ENCODE measurements at places on chromosomes 3 and 15.

DNA sequence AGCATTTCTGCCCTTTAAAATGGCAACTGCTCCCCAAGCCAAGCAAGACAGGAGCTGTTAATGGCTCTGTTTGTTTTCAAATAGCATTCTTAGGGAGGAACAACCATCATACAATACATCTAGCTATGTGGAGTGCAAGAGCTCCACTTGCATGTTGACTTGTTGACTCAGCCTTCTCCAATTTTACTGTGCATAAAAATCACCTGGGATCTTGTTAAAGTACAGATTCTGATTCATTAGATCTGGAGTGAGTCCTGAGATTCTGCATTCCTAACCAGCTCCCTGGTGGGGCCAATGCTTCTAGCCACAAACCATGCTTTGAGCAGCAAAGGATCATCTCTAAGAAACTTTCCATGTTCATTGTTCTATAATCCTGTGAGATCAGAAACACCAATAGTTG, 171.4 kb downstream of the THRB start:
- no peak for DNase-seq

GRCh38 chr15:100075229-100075628, 266.5 kb downstream of the ADAMTS17 start:
- DNase-seq, result no peak

- no peak for DNase-seq
Measured at GRCh38 chr3:4736284-4736861, 242.9 kb upstream of the BHLHE40 start.

DNA sequence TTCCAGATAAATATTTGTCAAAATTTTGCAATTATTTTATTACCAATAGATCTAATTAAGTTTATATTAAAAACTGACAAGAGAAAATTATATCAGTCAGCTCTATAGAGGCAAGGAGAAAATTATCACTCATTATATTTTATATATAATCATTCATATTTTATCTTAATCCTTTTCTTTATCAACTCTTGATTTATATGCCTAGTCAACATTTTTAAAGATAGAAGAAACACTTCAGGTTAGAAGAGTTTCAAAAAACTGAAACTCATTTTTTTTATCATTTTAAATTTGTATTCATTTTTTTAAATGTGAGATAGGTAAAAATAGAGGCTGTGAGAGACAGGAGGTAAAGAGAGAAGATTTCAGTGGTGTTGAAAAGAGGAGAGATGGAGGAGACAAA, 217.3 kb upstream of the P2RY1 start:
- DNase-seq, result no peak

- DNase-seq, result no peak
Measured at GRCh38 chr3:116097226-116097625, 348.1 kb downstream of the LSAMP start.

DNA sequence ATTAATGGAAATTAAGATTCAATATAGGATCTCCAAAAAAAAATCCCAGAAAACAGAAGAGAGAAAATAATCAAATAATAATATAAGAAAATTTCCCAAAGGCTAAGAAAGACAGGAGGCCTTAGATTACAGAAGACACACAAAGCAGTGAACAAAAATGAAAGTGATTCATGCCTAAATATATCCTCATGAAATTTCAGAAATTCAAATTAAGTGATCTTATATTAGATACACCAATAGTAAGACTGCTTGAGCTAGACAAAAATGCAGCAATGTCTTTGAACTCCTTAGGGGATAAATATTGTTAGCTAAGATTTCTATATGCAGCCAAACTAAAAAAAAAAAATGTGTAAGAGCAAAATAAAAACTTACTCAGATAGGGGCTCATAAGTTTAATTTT, 44.6 kb upstream of the ARPP21 start:
- no peak for DNase-seq

- no peak for DNase-seq
Measured at GRCh38 chr3:4828279-4829030, 150.8 kb upstream of the BHLHE40 start.

- DNase-seq, result no peak
Measured at GRCh38 chr3:175672119-175672689, 813.1 kb downstream of the NAALADL2 start.

DNA sequence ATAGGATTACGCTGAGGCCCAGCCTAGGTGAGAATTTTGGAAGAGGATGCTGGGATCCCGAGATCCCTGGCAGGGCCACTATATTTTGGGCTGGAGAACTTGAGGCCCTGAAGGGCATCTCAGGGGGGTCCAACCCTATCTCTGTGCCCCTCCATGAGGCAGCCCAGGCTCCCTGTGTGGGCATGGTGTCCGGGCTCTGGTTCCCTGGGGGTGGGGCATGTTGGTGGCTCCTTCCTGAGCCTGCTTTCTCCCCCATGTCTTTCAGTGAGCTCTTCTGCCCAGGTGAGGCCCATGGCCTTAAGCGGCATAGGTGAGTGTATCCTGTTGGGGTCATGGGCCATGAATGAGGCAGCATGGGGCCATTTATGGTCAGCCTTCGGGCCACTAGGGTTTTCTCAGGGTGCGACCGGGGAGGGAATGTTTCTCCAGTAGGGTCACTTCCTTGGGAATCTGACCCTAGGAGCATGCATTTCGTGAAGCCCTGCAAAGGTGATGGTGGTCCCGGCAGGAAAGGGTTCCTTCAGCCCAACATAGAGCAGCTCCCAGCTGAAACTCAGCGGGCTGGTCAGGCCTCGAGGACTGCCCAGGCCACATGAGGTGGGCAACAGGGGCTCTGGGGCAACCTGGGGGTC, 191.3 kb downstream of the UBE3A start:
- no peak for DNase-seq

DNA sequence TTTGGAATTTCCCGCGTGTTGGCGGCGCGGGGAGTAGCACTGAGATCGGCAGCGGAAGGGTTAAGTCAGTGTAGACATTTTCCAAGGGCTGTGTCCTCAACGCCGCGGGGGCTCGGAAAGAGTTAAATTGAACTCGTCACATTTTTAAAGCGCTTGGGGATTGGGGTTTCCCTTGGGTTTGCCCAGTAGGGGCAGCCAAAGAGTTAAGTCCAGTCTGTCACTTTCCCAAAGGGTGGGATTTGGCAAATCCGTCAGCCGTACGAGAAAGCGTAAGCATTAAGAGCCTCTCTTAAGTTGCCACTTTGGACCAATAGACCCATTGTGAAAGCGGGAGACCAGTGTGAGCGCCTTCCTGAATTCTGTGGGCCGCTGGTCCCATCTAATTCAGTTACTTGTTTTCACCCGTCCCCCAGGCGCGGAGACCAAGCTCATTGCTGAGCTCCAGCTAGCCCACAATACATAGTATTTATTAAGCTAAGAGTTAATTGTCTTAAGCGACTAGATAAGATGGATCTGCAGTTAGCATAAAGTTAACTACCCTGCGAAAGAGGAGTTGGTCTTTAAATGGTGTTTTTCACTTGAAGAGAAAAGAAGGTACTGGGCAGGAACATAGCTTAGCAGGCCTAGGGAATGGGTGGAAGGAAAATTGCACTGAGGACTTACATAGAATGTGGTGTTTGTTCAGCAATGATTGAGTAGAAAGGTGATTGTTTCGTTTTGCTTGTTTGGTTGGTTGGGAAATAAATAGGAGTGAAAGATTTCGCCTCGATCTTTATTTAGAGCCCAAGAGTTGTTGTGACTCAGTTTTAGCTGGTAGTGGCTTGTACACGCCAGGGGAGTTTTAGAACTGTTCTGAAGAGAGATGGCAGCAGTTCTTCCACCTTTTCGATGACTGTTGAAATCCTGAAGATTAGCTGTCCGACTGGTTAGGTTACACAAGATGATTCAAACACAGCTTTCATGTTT, 932 bp downstream of the ARL8B start:
- peak; percentile 25 for DNase-seq

DNA sequence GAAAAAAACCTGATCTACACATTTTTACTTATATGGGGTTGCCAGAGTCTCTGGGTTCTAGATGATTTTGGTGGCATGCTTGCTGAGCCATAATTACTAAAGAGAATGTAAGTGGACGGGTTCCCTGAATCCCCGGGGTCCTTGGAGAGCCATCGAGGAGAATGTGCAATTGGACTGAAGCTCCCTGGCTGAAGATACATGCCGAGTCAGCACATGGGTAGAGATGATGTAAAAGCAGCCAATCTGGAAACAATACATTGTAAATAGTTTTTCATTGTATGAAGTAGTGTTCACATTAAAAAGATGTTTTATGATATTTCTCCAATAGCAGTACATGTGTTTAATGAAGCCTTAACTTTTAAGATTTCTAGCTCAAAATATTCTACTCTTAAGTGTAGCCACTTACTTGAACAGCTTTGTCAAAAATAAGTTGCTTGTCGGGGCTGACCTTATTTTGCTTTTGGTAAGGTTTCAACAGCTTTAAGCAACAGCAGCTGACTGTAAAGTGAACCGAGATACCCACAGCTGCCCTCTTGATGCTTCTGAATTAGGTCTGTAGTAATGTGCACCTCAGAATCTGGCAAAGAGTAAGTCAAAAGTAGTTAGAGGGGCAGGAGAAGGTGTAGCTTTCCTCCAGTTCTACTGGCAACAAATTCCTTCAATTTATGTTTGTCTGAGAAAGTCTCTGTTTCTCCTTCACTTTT, 205.7 kb downstream of the PLCL2 start:
- no peak for DNase-seq

Measured in activated CD4-positive, alpha-beta T cell treated with anti-CD3 and anti-CD28 coated beads, Interleukin-2, amount 50 U/mL, for 1 hour (primary cell).